Activated T-cell treated with anti-CD3 and anti-CD28 coated beads for 4 hours (primary cell): ENCODE measurements at places on chromosomes 2 and 18.
A peak's percentile ranks its signal among the peaks of the same experiment; 100 is the strongest.

DNA sequence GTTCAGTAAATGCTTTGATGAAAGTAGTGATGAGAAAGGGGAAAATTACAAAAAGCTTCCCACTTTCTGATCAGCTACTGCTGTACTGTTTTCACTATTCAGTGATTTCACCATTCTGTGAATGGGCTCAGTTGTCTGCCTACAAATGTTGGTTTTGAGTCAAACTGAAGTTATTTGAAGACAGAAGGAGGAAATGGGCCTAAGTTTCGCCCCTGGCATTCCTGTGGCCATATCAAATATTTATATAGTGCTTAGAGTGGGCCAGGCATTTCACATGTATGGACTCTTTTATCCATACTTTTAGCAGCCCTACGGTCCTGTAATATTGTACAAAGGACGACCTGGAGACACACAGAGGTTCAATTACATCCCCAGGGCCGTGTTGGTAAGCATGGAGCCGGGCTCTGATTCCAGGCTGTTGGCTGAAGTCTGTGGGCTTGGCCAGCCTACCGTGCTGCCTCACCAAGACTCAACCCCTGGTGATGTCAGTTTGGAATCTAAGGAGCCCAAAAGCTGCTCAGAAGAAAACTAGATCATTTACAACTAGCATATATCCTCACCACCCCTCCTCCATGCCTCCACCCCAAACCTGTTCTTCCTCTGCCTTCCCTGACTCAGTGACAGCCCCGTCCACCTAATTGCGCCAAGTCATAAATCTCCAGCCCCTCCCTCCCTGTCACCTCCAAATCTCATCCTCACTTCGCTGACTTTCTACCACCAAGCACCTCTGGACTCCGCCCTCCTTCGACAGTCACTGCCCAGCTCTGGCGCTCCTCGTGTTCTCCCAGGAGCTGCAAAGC, 10.1 kb upstream of the GRHL1 start:
- DNase-seq: no peak

DNA sequence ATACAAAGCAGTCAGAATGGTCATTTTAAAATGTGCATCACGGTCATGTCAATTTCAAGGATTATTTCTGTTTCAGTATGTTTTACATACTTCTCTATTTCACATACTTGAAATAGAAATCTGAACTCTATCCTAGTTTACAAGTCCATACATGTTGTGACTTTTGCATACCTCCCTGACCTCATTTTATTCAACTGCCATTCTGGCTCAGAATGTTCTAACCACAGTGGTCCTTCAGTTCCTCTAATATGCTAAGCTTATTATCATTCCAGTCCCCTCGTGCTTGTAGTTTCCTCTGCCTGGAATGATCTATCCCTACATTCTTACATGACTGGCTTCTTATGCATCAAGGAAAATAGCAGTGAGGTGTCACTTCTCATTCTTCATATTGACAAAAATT, 295.6 kb downstream of the KIAA1328 start:
- no peak for DNase-seq

- DNase-seq: no peak
Observed at GRCh38 chr2:121804340-121804739, 48.9 kb downstream of the TSN start.

DNA sequence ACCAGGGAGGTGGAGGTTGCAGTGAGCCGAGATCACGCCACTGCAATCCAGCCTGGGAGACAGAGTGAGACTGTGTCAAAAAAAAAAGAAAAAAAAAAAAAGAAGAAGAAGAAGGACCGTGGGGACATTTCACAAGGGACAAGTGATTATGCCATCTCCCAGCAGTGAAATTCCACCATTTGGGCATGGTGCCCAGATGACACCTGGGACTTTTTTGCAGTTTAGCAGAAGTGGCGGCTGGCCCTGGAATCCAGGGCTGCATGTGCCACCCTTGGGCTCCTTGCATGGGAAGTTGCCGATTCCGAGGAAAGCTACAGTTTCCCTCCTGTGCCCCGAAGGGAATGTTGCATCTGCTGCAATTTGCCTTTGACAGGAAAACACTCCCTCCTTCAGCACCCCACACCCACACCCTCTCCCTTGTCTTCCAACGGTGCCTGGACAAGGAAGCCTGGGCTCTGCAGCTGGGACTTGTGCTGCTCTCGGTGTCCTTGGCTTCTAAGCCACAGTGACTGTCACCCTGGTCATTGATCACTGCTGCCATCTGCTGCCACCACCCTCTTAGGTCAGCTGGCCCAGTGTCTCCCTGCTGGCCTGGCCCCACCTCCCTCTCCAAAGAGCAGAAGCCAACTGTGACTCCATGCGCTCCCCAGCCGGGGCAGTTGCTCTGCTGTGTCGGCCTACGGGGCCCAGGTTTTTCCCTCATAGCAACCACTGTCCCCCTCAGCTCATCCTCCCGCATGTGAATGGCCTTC, 56.4 kb upstream of the LRRC30 start:
- no peak for DNase-seq

GRCh38 chr2:69335311-69335710, 51.7 kb downstream of the GFPT1 start:
- DNase-seq: no peak

- DNase-seq: no peak
Observed at GRCh38 chr2:190119923-190120590, 57.5 kb upstream of the MSTN start.

GRCh38 chr2:10185755-10186154, 63.2 kb downstream of the RRM2 start:
- DNase-seq: no peak

DNA sequence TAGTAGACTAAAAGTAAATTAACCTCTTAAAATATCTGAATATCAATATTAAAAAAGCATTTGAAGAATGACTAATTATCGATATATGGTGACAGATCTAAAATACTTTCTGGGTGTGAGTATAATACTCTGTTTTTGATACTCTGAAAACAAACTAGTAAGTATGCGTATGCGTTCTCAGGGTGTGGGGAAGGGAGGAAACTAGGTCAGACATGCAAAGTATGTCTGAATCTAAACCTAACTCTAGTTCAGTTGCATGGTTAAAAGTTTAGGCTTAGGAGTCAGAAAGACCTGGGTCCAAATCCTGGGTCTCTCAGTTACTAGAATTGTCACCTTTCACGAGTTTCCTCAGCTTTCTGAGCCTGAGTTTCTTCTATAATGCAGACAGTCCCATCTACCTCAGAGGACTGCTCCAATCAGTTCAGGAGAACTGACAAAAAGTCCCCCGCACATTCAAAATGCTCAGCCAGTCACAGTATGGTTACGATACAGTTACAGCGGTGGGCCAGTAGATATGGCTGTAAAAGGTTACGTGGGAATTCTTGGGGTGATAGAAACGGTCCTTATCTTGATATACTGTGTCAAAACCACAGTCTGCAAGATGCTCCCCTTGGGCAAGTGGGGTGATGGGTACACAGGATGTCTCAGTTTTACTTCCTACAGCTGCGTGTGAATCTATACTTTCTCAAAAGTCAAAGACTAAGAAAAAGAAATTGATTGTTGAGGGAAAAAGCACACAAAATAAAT, 29.2 kb downstream of the UNC50 start:
- peak; percentile 18 for DNase-seq

DNA sequence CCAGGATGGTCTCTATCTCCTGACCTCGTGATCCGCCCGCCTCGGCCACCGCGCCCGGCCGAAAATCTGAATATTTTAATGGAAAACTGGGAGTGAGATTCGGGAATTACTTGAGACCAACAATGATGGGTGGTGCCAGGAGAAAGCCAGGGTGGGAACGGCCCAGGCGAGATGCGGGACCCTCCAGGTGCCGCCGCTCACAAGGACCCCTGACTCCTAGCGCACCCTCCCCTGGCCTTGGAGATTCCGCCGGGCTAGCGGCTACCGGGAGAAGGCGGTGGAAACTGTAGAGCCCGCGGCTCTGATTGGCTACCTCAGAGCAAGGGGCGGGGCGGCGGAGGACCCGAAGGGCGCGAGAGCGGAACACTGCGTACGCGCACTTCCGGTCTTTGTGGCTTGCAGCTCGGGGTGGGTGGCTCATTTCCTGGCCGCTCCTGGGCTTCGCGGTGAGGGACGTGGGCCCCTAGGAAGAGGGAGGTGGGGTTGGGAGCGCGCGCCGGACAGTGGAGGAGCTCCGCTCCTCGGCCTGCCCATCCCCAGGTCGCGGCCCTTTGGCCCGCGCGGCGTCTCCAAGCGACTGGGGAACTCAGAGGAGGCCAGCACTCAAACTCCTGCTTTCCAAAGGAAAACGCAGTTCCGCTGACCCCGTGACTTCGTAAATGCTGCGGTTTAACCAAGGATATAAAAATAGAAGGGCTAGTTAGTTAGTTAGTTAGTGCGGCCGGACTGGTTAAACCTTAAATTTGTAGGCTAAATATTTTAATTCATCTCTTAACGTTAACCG, at the start of gene ZNF397:
ZNF397 (plus strand) TSS at position 371 of the 784 bp plus-strand sequence. CDS start 1,437 bp downstream, outside the sequence.
- peak; percentile 92 for DNase-seq

- DNase-seq: no peak
Observed at GRCh38 chr2:159131267-159131913, 155.1 kb downstream of the WDSUB1 start.

GRCh38 chr2:223102040-223102400, 50.0 kb downstream of the KCNE4 start:
- no peak for DNase-seq

GRCh38 chr18:2880473-2880872, 33.7 kb downstream of the EMILIN2 start:
- no peak for DNase-seq
